Stimulated activated CD4-positive, alpha-beta T cell treated with anti-CD3 and anti-CD28 coated beads, Interleukin-4, amount 100 ng/mL, for 1 hour (primary cell): ENCODE measurements at places on chromosomes 16 and 17.

GRCh38 chr17:82283208-82283749 lies 9.8 kb upstream of the CSNK1D start:
- DNase-seq = peak; percentile 53

DNA sequence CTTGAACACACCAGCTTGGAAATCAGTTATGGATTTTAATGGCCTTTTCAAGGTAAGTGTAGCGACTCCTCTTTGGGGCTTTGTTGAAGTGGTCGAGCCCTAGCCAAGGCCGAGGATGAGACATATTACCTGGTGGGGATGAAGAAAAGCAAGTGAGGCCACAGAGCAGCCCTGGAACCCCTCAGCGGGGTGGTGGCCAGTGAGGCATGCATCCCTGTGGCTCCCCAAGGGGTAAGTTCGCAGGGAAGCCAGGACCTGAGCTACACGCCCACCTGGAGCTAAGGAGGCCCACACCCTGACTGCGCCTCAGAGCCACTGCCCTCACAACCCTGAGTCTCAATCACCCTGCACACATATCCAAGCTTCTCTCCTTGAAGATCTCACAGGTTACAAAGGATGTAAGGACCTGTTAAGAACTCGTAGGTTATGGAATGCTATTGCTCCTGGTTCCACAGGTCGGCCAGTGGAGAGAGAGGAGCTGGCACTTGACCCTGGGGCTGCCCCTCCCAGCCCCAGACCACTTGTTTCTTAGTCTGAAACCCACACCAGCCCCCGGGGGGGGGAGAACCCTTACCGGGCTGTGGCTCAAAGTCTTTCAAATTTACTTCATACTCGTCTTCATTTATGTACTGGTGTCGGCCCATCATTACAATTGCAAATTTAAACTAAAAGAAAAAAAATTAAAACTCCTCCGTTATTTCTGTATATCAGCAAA lies 12.0 kb downstream of the LITAFD start:
- DNase-seq = no peak

- no peak for DNase-seq
These were observed 562.8 kb upstream of the GOT2 start for GRCh38 chr16:59296888-59297287.

- DNase-seq = no peak
These were observed 140.5 kb downstream of the CACNG3 start for GRCh38 chr16:24396350-24397271.

DNA sequence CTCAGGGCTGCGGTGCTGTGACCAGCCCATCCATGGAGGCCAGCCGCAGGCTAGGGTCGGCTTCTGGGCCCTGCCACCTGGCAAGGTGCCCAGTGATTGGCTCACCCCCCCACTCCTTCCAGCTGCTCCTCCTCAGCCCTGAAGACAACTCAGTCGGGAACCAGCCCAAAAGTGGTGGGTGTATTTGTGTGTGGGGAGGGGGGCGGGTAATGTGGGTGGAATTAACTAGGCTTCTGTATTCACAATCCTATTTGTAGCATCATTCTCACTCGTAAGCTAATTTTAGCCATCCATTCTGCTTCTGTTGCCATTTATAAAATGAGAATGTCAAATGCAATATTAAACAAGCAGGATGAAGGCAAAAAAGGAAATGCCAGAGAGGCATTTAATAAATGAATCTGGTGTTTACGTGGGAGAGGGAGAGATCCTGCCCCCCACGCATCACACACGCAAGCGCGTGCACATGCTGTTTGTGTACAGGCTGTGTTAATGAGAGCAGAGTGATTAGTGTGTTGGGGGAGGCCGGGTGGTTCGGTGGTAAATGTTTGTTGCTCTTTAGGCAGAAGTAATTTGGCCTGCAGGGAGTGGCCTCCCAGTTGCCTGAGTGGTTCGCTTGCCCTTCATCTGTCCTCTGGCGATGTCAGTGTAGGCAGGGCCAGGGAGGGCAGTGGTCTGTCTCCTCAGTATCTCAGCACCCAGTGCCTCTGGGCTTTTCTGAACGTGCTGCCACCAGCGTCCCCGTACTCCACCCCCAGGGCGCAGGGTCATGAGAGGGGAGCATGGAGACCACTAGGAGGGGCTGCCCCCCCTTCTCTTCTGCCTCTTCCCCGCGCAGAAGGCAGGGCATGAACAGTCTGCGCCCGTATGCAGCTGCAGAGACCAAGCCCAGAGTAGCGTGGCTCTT lies 140.1 kb downstream of the CCDC182 start:
- no peak for DNase-seq

DNA sequence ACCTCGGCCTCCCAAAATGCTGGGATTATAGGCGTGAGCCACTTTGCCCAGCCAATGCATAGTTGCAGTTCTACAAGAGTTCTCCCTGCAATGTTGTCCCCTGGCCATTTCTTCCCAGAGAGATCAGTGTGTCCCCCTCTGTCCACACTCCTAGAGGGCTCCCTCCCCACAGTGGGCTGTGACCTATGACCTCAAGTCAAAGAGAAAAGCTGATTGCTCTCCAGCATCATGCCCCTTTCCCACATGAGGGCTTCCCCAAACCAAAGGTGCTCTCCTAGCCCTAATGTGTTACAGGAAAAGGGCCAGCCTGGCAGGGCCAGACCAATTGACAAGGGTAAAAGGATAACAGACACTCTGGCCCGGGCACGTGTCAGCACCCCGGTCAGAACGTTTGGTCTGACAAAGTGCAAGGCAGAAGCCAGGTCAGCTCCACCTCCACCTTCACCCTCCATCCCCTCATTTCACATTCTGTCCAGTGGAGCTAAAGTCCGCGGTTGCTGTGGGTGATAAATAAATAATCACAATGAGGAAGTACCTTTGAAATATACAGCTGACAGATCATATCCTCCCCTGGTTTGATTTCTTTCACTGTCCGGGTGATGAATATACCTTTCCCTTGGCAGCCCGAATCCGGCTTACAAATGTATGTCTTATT lies 17.8 kb downstream of the TTLL6 start:
- DNase-seq = no peak

DNA sequence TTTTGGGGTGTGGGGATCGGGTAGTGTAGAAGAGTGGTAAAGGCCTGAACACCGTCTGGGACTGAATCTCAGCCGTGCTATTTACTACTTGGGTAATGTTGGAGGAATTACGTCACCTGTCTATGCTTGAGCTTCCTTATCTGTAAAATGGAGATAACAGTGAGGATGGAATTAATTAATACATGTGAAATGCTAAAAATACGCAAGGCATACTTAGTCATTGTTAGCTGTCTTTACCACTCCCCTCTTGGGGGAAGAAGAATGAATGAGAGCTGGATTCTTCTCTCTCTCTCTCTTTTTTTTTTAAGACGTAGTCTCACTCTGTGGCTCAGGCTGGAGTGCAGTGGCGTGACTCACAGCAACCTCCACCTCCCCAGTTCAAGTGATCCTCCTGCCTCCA lies 41.1 kb upstream of the TANGO6 start:
- no peak for DNase-seq

- no peak for DNase-seq
These were observed 50.2 kb downstream of the GRB7 start for GRCh38 chr17:39787743-39788484.

- no peak for DNase-seq
These were observed 143.4 kb downstream of the IRF8 start for GRCh38 chr16:86042393-86042792.

DNA sequence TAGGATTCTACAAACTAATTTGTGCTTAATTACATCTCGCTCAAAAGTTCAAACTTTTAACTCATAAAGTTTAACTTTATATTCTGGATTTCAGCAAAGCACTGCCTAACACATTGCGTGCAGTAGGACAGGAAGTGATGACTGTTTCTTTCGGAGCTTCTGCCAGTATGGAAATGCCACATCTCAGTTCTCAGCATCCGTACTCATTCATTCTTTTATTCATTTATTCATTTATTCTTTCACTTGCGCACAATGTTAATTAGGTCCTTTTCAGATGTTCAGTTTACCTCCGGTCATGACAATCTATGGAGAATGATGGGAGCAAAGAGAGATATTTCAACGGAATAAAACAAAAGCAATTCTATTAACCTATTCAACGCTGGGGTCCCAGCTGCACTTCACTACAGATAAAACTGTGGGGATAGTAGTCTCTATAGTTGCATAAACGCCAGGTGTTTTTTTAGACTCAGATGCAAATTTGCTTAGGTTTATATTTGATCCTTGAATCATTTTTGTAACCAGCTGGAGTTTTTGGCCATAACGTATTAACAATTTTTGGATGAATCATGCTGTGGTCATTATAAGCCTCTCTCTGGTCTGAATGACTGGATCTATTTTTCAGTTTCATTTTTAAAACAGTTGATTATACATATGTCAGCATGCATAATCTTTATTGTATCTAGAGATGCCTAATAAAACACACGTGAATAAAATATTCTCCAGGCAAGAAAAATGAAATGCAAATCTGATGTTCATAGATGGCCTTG lies 143.9 kb downstream of the KCNJ2 start:
- DNase-seq = no peak
